ENCODE measurements at places on chromosomes 4 and X.

DNA sequence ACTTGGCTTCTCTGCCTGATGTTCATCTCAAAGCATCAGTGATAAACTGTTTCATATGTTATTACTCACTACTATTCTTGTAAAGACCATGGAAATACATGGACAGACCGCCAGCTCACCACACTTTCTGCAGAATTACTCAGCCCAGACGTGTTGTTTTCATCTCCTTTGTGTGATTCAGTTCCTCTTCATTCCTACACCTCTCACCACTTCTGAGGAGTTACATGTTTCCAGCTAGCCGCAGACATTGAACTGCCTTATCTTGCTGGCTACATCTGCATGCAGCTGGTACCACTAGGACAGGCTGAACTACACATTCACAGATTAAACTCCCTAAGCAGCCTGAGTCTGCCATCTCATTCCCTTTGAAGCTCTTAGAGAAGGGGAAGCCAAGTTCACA, 443.2 kb upstream of the FGF16 start:
- no peak for DNase-seq

DNA sequence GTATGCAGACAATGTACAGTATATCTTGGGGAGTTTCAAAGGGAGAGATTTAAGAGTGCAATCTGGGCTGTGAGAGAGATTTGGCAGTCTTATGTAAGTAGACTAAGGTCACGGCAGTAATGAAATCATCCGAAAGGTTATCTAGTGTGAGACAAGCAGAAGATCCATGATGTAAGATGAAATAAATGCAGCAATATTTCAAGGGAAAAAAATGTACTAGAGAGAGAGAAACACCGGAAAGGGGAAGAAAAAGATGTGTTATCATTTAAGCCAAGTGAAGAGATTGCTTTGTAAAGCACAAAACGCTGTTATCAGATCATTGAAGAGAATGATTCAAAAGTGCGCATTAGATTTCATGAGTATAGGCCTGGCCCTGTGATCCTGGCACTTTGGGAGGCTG, 88.4 kb upstream of the GUCY1A1 start:
- DNase-seq = no peak

- no peak for DNase-seq
These were observed 3.7 kb downstream of the EREG start for GRCh38 chr4:74368596-74368995.

- DNase-seq = no peak
These were observed 11.5 kb upstream of the HOPX start for GRCh38 chr4:56692576-56692975.

DNA sequence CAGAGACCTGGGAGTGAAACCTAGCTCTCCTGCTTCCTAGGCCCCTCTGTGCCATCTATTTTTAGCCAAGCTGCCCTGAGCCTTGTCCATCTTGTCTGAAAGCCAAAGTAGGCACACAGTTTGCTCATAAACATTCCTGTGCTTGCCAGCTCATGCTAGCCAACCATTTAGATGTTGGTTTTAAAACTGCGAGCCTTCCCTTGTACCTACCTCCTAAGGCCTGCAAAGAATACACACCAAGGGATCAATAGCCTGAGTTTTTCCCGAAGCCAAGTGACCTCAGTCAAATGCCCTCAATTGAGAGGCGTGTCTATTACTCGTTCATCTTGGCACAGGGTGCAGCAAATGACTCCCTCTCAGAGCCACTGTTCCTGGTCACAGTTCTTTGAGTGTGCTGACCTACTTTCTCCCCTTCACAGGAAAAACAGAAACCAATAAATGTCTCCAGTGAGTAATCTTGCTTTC, 48.5 kb downstream of the ZCCHC12 start:
- no peak for DNase-seq

DNA sequence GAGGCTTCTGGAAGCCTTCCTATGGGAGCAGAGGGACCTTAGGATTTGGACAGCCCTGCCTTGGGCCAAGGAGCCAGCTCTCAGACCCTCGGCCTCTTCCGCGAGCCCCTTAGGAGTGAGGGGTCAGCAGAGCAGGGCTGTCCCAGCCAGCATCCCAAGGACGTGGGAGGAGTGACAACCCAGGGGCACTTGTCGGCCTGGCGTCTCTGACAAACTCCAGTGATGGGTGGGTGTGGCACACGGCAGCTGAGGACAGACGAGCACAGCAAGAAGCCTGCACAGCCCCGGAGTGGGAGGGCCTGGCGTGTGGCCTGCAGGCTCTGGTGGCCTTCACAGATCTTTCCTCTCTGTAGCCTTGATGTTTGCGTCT, 11.6 kb upstream of the TNIP2 start:
- no peak for DNase-seq

DNA sequence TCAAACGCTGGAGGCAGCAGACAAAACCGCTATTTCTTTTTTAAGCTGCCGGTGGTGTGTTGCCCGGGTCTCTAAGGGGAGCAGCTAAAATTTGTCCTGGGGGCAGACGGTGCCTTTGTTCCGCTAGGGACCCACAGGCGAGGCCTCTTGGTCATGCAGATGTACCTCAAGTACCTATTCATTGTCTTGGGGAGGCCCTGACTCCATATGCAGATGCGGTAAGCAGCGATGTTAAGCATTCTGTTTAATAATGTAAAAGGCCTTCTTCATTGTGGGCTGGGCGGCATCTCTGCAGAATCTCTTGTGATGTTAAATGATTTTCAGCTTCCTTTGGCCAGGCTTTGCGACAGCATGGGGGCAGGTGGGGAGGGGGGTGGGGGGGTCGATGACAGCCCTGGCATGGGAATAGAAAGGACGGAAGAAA, 98.9 kb upstream of the PJA1 start:
- DNase-seq = no peak

- DNase-seq = no peak
These were observed 12.2 kb downstream of the KLHL34 start for GRCh38 chrX:21645886-21646285.

DNA sequence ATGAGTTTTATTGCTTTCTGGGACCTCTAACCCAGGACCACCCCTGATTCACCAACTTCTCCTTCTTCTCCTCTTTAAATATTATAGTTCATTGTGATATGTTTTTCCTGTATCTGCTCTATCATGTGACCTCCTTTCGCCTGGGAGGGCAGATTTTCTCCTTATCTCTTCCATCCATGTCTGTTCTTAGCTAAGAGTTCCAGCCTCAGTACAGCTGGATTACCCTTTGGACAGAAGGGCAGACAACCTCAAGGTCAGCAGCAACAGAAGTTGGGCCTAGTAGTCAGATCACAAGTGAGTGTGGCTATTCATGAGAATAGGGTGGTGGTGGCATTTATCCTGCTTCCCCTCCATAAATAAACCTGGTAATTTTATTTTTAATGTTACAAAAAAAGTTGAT, 5.7 kb upstream of the XK start:
- no peak for DNase-seq

DNA sequence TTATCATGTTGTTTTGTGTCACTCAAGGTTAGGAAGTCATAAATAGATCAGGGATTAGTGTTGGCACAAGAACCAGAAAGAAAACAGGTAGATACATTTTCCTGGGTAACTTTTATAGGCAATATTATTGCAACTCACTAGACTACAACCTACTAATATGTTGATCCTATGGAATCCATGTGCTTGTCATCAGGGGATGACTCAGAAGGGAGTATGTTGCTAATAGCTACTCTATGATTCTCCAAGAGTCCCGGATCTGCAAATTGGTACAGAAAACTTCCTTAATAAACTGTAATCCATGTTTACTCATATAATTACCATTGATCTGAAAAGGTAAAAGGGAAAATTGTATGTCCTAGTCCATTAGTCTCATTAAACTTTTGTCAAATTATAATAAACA, 11.7 kb upstream of the GNRHR start:
- DNase-seq = no peak

- no peak for DNase-seq
These were observed at the start of gene MUC7 for GRCh38 chr4:70471897-70472296. Gene MUC7, plus strand, starts transcription at chr4:70472197. Its CDS starts 1,825 bp downstream, at chr4:70474022.

- DNase-seq = no peak
These were observed 125.3 kb downstream of the COL4A6 start for GRCh38 chrX:108312957-108313356.

GRCh38 chr4:186018261-186018660, 50.7 kb upstream of the TLR3 start:
- no peak for DNase-seq

GRCh38 chr4:10083861-10084641, 32.5 kb downstream of the WDR1 start:
- no peak for DNase-seq

DNA sequence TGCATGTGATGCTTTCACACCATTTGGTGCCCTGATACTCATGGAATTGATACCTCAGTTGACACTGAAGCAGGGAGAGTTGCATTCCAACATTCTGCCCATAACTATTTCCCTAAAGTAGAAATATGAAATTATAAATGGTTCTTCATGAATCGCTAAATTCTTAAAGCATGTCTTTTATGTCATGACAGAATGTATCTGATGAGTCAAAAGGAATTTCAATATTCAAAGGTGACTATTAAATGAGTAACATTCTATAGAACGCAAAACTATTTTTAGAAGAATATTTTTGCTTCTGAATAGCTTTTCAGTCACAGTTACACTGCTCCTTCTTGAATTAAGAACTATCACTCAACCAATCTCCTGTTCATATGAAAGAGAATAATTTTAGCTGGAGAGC, 152.8 kb downstream of the ADGRA3 start:
- no peak for DNase-seq

DNA sequence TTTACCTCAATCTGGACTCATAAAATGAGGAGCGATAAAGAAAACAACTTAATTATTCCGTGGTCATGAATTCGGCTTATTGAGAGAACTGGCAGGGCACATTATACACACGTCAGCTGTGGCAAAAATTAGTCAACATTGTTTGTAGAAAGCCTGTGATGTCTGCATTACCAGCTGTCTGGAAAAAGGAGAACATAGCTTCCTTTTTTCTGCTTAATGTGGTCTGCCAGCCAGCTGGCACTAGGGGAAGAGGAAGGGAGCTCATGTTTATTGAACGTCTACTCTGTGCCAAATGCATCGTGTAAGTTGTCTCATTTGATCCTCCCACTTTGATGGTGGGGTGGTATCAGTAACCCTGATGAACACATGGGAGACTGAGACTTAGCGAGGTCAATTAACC, 367.6 kb downstream of the ARHGAP24 start:
- peak; percentile 84 for DNase-seq

DNA sequence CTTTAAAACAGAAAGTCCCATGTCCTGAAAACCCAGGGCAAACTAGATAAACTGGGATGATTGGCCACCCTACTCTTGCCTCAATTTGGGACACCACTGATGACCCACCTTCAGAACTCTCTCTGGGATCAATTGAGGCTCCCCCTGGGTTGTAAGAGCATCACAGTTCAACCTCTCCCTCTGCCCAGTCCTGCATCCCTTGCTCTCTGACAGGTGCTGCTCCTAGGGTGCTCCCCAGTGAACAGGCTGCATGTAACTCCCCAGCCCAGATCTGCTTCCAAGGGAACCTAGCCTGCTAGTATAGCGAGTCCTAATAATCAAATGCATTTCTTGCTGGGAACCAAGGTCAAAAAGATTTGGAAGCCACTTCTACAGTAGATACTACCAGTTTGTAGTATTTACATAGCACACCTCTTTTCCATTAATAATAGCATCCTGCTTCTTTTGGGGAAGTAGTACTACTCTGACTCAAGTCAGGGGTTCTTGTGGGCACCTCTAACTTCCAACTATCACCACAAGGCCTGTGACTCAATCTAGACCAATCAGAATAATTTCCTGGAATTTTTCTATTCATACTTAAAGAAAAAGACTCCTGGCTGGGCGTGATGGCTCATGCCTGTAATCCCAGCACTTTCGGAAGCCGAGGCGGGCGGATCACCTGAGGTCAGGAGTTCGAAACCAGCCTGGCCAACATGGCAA, 42.1 kb upstream of the SPINK2 start:
- DNase-seq = peak; percentile 43

DNA sequence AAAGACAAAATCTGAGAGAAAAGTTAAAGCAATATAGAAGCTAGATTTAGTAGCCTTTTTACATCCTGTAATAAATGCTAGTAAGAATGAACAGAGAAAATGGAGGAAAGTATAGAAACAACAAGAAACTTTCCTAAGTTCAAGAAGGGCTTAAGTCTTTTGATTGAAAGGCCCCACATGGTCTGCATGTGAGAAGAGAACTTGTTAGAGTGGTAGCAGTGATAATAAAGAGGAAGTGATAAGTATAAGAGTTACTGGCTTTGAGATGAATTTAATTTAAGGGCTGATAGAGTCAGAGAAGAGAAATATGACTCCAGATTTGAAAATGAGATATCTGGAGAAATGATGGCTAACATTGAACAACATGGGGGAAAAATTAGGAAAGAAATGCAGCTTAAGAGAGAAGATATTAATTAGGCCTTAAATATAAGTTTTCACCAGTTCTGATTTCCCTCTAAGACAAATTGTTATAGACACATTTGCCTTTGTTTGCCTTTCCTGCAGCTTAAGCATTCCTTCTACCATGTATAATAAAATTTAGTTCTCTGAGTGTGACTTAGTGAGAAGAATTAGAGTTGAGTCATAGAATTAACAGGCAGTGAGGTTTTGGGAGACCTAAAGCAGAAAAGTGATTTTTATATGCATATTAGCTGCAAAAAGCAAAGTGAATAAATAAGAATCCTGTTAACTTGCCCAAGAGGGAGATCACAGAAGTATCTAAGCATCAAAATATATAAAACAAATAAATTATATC, 18.4 kb downstream of the ZFX start:
- no peak for DNase-seq

DNA sequence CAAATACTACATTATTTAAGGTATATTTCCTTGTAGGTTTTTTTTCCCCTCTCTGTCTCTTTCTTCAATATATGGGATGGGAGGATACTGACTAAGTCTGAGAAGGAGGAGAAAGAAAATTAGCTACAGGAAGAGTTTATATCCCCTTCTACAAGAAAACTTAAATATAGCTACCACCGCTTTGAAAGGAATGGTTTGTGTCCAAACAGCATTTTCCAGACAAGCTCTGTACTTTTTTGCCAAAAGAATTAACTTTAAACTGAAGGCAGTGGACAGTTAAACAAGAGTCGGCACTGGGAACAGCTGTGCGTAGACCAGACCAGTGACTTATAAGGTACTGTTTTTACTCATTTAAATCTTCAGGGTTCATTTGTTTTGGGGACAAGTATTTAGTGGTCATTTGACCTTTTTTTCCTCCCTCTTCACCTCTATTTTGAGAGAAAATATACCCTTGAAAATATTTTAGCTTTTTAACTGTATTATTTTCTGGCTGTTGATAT, 303.7 kb downstream of the ARHGAP24 start:
- no peak for DNase-seq

DNA sequence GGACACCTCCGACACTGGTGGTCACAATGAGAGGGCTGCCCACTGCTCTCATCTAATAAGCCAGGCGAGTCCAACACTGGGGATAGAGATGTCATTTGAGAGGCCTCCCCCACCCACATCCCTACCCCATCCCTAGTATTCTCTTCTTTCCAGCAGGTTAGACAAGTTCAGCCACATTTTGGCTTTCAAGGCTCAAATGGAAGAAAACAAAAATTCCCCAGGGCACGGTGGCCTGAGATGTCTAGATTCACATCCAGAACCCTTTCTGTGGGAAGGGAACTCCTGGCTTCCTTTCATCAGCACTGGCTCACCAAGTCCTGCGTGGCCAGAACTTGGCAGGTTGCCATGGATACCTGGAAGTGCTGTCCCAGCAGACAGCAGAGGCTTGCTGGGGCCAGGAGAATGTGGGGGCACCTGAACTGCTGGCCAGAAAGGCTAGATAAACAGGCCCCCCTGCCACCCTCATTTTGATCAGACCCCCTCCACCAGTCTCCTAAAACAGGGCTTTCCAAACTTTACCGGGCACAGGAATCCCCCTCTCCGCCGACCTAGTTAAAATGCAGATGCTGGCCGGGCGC, 1.3 kb upstream of the NYX start:
- DNase-seq = no peak

Data from HL-60 (cell line).